ENCODE measurements at places on chromosomes 2 and 18.
A peak's percentile ranks its signal among the peaks of the same experiment; 100 is the strongest.

DNA sequence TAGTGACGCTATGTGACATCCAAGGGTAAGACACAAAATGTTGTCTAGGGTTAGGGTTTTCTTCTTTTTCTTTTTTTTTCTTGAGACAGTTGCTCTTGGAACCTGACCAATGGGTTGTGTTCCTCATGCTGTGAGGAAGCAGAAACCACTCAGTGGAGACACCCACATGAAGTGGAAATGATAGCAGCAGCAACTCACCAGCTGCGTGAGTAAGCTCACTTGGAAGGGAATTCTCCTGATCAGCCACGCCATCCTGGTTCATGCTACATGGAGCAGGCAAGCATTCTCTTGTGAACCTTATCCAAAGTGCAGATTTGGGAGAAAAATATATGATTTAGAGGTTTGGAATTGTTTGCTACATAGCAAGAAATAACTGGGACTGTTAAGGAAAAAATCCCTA is 863.7 kb downstream of the EPHA4 start:
- DNase-seq, result no peak

DNA sequence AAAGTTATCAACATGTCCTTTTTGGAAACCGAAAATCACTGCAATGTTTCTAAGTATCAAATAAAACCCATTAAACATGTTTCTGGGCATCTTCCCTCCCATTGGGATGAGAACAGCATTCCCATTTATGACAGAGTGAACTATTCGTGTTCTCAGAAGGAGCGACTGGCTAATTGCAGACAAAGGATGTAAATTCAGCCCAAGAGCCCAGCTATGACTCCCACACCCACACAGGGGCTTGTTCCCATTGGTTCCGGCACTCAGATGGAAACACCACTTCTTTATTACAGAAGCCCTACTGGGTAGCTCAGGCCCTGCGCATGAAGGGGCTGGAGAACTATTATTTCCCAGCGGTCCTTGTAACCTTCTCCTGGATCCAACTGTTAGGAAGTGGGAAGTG is 16.6 kb upstream of the NPAS2 start:
- no peak for DNase-seq

- no peak for DNase-seq
Measured at GRCh38 chr2:190466819-190467446, 58.8 kb downstream of the MFSD6 start.

DNA sequence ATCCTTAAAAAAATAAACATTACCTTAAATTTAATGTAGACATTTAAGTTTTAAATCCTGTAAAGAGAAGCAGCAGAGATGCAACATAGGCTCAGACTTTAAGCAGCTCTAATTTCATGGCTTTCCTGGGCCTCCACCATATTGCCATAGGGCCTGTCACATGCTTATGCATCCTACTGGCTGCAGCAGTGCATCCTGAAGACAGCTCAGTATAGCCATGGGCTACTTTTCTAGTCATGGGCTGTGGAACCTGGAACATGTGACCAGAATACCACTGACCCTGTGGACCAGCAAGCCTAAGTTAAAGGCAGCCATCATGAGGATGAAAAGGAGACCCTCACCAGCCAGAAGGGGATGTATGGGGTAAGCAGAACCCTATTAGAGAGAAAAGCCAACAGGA is 10.7 kb downstream of the RMP24 start:
- DNase-seq, result no peak

GRCh38 chr2:8563814-8564474 is 117.9 kb upstream of the ID2 start:
- DNase-seq, result no peak

- no peak for DNase-seq
Measured at GRCh38 chr2:64137996-64138395, 6.2 kb downstream of the PELI1 start.

DNA sequence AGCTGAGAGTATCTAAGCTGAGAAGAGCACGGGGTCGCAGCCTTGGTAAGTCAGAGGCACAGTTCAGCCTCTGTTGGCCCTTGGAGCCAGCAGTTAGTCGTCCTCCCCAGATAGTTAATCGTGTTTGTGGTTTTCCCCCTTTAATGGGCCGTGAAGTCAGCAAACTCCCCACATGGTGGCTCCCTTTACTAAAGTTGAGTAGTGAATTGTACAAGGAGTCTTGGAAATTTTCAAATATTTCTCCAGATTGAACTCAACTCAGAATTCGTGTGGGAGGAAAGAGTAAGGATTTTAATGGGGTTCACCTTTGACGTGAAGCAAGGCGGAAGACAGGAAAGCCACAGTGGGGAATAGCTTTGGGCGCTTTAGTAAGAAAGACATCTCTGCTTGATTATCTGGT is 2.4 kb upstream of the ADCYAP1 start:
- no peak for DNase-seq

DNA sequence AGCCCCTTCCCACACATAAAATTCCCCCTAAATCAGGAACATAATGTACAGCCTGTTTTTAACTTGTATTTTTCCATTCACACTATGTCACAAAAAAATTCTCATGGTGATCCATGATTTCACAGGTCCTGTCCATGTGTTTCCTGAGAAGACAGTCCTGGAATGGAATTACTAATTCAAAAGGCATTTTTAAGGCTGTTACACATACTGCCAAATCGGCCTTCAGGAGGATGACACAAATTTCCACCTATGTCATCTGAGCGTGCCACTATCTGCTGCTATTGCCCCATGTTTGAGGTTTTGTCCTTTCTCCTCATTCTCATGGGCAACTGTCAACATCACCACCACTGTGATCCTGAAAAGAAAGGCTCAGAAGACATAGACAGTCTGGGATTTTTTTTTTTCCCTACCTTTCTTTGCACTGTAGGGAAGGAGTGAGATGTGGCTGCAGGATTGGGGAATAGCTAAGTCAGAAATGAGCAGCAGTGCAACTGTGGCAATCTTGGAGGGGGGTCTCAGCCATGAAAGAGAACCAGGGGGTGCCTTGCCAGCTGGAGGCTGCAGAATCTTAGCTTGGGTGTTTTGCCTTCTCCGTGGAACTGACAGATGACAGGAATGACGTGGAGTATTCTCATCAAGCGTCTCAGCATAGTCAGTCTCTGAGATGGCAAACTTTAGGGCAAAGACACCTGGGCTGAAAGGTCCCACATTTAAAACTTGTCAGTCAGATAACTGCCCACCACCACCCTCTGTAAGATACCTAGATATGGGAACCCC is 73.4 kb downstream of the MARCHF4 start:
- DNase-seq, result no peak

- DNase-seq, result no peak
Measured at GRCh38 chr2:17959356-17959755, 80.9 kb downstream of the KCNS3 start.

- peak; percentile 24 for DNase-seq
Measured at GRCh38 chr2:36359067-36359466, 3.5 kb downstream of the CRIM1 start.

GRCh38 chr2:100365434-100365833 is 43.1 kb upstream of the LONRF2 start:
- DNase-seq, result no peak

- no peak for DNase-seq
Measured at GRCh38 chr2:69998761-69999160, 37.3 kb upstream of the ASPRV1 start.

DNA sequence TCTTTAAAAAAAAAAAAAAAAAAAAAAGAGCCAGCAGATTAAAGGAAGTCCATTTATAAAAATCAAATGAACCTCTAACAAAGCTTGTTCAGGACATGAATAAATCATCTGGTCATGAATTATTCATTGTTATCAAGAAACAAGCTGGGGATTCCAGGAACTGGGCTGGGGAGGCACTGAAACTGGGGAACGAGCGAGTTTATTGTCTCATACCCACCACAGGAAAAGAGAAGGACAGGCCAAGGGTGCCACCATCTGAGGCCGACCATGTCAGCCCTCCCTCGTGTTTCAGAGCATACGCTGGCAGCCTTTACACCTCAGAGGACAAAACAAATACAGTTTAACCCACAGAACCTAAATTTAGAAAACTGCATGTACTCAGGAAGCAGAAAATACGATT is 164.2 kb downstream of the VWC2L start:
- no peak for DNase-seq

DNA sequence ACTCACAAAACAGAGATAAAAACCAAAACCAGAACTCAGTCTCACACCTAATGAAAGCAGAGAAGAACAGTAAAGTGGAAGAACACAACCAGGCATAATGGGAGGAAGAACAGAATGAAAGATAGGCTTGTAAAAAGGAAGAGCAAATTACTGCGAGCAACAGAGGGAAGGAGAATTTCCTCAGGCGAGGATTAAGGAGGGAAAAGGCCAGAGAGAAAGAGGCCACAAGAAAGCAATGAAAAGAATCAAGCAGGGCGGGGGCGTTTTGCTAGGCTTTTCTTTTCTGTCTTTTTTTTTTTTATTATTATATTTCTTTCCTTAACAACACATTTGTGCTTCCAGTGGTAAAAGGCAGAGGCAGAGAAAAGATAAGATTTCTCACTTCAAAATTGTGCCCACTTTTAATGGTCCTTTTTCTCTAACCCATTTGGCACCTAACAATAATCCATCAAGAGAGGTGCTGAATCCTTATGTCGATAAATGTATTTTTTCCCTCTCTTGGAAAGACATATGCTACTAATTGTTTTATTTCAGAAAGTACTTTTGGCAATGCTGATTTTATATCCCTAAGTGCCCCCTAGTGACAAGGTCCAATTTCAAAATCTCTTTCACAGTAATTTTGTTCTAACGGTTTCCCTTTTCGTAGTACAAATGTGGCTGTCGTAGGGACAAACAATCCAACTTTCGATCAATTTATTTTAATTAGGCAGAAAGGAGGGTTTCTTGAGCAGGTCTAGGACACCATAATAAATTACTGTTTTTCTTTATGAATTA is 138.7 kb upstream of the AQP4 start:
- no peak for DNase-seq

- no peak for DNase-seq
Measured at GRCh38 chr2:168430431-168430830, 25.6 kb upstream of the CERS6 start.

GRCh38 chr2:202148515-202149154 is 75.6 kb downstream of the KIAA2012 start:
- no peak for DNase-seq

DNA sequence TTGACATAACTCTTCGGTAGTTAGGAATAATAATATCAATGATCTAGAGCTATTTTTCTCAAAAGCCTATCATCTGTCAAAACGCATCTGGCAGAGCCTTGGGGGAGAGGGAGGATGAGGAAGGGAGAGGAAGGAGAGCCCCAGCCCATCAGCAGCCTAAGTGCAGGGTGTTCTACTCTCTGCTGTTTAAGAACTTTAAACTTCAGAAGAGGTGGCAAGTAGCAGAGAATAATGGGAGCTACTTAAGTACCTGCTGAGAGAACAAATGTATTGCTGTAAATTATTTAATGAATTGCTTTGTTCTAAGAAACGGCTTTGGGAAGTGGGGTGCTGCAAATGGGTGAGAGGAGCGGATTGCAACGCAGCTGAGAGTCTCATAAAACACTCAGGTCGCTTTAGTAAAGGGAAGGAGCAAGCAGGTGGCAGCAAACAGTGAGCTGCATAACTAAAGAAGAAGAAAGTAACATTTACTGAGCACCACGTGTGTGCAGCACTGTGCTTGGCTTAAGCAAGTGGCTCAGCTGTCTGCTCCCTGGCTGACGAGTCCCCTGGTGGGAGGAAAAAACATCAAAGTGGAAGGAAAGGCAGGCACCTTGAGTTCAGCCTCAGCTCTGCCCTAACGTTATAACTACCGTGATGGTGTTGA is 26.3 kb upstream of the SH3RF3 start:
- peak; percentile 9 for DNase-seq

DNA sequence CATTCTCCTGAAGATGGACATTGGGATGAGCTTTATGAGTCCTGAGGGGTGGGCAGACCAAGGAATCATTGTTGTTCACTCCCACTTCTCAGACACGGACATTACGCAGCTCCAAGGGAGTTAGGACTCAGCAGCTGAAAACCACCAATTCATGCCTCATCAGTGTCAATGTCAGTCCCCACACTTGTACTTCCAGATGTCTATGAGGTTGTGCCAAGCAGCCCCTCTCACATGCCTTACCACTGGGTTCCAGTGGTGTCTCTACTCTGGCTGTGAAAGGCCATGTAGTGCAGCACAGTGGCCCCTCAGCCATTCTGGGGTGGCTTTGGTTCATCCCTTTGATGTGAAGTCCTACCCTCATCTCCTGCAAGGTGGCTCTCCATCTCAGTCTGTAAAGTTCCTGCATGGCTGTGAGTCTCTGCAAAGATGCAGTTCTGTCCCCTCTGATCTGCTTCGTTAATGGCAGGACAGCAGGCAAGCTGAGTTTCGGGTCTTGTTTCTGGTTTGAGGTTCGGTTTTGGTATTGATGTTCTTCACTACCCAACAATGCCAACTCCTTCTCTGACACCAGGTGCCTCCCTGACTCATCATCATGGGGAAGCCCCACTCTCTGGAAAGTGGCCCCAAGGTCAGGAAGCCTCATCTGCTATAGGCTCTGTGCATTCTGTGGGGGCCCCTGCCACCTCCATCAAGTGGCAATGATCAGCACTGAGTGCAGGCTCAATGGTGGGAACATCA is 14.0 kb upstream of the COL6A3 start:
- DNase-seq, result peak; percentile 41

GRCh38 chr2:12070581-12070980 is 324.1 kb downstream of the LPIN1 start:
- no peak for DNase-seq

DNA sequence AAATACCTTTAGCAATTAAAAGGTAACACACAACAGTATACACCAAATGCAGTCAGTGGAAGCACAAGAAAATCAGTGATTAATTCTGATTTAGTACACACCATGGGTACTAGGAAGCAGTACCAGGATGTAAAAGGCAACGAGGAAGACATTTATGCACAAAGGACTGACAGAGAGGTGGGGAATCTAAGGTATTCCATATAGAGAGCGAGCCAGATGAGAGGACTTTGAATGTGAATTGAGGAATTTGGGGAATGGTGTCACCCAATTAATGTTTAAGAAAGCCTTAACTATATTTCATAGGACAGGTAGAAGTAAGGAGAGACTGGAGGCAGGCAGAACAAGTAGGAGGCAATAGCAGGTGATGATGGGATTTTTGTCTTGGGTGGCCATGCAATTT is 11.7 kb downstream of the CPS1 start:
- no peak for DNase-seq

DNA sequence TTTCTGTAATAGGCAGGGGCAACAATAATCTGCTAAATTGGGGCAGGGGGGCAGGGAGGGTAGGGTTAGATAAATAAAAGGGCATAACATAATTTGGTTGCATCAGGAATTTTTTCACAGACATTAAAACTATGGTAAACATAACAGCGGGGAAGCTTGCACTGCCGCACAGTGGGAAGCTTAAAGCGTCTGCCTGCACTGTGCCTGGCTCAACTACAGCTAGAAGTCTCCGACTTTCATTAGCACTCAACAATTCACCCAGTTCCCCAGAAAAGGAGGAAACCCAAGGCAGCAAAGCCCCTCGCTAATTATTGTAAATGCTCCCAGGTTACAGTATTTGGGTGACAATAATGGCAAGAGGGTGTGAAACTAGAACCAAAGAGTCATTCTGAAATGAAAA is 562.9 kb downstream of the ARHGAP15 start:
- no peak for DNase-seq

Measured in CD4-positive, alpha-beta T cell treated with Interleukin-10 for 1 hour (primary cell).